ENCODE measurements at places on chromosomes 4 and X.

DNA sequence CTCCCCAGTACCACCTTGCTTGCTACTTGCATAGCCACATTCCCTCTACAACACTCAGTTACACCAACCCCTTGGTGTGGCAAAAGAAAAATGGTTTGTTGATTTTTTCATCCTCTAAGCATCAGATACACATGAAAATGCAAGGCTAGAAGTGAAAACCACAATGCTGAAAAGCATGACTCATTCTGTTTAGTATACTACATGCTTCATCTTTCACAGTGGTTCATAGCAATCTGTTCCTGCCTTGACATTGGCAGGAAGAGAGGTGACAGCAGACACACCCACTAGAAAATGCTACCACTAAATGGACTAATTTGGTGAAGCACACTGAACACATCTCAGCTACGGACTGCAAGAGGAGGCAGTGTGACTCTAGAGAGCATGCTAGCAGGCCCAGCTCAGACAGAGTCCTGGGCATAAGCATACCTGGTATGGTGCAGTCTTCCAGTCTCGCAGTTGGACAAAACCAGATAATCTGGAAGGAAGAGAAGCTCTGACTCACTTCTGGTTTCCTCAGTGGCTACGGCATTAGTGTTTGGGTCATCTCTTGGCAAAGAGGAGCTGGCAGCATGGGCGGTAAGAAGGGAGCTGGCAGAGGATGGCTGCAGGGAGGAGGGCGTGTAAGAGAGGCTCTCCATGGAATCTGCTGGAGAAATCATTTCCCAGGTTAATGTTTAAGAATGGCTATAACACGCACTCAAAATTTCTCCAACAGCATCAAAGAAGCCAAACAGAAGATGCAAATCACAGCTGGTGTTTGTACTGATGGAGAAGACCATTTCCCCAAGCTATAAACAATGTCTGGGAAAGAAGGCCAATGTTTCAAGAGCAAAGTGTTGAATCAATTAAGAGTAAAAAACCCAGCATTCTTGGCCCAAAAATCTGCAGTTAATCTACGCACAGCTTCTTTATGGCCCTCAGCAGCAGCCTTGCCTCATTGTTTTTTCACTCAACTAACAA, 37.8 kb downstream of the GAB3 start:
- no peak for DNase-seq

GRCh38 chrX:113412106-113412505, 571.5 kb upstream of the AMOT start:
- DNase-seq: no peak

GRCh38 chrX:42017971-42018370, 94.6 kb upstream of the CASK start:
- DNase-seq: no peak

- DNase-seq: peak; percentile 85
Measured at GRCh38 chrX:102515975-102516941, at the start of gene TMSB15A. TSS of gene TMSB15A (minus strand) at chrX:102516739.

DNA sequence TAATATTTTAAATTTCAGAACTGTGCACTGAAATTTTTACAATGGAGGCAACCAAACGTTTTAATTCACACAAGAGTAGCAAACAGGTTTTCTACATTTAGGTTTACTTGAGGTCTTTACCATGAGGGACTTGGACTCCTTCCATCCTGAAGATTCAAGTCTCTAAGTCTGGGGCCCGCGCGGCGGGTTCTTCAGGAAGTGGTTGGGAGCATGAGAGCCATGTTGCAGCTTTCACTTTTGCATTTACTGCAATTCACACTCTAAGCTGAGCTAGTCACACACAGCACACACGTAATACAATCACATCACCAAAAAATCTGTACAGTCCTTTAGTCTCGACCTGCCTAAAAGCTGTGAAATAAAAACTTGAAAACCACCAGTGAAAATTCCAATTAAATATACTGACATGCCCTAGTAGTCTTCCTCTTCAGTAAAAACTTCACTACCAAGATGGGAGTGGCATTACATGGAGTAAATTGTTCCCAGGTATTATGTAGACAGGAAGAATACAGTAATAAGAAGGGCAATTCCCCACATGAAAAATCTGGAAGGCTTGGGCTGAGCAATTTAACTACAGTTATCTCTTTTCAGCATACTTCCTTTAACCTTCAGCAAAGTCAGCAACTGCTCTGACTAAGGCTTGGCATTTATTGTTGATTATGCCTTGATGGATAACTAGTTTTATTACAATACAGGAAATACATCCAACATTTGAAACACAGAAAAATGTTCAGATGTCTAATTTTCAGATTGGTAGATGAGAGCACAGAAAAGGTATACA, 571.1 kb upstream of the DIPK2B start:
- DNase-seq: no peak

DNA sequence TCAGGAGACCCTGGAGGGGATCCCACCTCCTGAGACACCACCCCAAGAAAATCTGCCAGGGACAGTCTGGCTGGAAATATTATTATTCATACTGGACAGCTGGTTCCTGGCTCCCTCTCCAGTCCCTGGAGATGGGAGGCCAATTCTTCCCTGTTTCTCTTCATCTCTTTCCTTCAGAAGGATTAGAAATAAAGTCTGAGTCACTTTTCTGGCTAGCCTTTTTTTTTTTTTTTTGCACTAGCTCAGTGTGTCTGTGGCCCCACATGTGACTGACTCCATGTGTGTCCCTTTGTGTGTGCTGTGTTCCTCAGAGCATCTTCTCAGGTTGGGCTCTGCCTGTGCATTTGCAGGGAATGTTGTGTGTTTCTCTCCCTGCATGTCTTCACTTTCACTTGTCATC, 1.8 kb upstream of the FRMPD3 start:
- no peak for DNase-seq

- peak; percentile 49 for DNase-seq
Measured at GRCh38 chr4:153223930-153224329, 19.7 kb downstream of the TRIM2 start.

- DNase-seq: no peak
Measured at GRCh38 chrX:129193357-129193756, 329.9 kb downstream of the SMARCA1 start.

DNA sequence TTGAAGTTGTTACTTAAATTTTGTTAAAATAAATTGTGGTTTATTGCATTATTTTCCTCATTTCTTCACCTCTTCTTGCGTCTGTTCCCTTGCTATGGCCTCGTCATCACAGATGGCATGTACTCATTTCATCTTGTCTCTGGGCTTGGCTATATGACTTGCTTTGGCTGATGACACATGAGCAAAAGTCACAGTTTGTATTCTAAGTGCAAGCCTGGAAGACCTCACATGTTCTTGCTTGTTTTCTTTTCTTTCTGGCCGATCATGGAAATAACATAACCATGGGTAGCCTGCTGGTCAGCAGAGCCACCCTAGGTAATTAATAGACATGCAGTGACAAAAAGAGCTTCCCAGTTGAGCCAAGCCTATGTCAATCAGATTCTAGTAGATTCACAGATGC, 527.9 kb downstream of the SPRY1 start:
- DNase-seq: no peak

GRCh38 chrX:39204353-39204752, 403.1 kb downstream of the MID1IP1 start:
- DNase-seq: no peak

- no peak for DNase-seq
Measured at GRCh38 chrX:112380541-112381278, 298.1 kb upstream of the TRPC5 start.

DNA sequence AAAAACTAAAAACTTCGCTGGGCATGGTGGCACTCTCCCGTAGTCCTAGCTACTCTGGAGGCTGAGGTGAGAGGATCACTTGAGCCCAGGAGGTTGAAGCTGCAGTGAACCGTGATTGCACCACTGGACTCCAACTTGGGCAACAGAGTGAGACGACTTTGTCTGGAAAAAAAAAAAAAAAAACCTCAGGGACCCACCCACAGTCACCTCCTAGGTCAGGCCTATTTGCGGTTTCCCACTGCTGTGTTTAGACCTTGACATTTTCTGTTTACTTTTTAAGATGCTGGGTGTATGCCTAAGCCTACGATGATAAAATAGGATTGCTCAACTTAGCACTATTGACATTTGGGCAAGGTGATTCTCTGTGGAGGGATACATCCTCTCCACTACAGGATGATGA, 197.4 kb upstream of the TBL1X start:
- DNase-seq: no peak
